ENCODE measurements at places on chromosomes 3 and 15. TPM values are rescaled to one million over a fixed set of nuclear protein-coding genes. Genes with fewer than 3 reads are reported as not detected.

DUOXA2 gene
- not detected for total RNA-seq

ANKRD34C gene
- total RNA-seq = not detected

COL6A5 gene
- not detected for total RNA-seq

AADAC gene
- total RNA-seq = 18.8 TPM

PLA2G4F gene
- not detected for total RNA-seq

ROBO2 gene
- total RNA-seq = not detected

MAP6D1 gene
- 5.7 TPM for total RNA-seq

NAALADL2 gene
- total RNA-seq = not detected

KNG1 gene
- total RNA-seq = not detected

OR5K2 gene
- total RNA-seq = not detected

LMAN1L gene
- not detected for total RNA-seq

SAXO2 gene
- 3.3 TPM for total RNA-seq

ITIH1 gene
- not detected for total RNA-seq

SLC22A13 gene
- total RNA-seq = not detected

IGSF10 gene
- total RNA-seq = 0.49 TPM

NR2C2 gene
- total RNA-seq = 15.6 TPM

PTH1R gene
- 0.51 TPM for total RNA-seq

C3orf62 gene
- total RNA-seq = 1.5 TPM

TM4SF4 gene
- 26.5 TPM for total RNA-seq

PYGO1 gene
- total RNA-seq = 7.4 TPM

LRRC31 gene
- not detected for total RNA-seq

CIDEC gene
- 6.6 TPM for total RNA-seq

POPDC2 gene
- total RNA-seq = 0.78 TPM

GOLGA8R gene
- total RNA-seq = 0.15 TPM

AHSG gene
- total RNA-seq = not detected

PCBP4 gene
- 14.6 TPM for total RNA-seq

ZDHHC23 gene
- 3.8 TPM for total RNA-seq

OCA2 gene
- 0.18 TPM for total RNA-seq

All from A549 treated with RU486 at 1 μM for 4 hours (cell line).